Ureter (tissue), 1 donor: ENCODE measurements at places on chromosomes 2 and 18.

DNA sequence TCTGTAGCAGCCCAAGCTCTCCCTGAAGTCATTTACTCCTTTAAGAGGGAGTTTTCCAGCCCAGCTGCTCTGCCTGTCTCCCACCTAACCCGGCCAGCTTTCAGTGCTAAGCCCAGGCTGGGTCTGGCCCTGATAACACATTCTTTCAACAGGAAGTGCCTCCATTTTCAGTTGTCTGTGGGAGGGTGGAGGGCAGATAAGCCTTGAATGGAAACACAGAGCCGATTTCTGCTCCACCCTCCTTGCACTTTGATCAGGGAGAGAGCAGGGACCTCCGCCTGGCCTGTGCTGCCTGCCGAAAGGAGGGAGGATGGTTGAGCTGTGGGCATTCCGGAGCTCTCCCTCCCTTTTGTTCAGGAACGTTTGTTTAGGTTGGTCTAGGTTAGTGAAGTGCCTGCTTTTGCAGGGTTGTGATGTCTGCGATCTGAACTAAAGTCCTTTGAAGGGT is 24.8 kb downstream of the GATA6 start:
- DNase-seq = no peak

DNA sequence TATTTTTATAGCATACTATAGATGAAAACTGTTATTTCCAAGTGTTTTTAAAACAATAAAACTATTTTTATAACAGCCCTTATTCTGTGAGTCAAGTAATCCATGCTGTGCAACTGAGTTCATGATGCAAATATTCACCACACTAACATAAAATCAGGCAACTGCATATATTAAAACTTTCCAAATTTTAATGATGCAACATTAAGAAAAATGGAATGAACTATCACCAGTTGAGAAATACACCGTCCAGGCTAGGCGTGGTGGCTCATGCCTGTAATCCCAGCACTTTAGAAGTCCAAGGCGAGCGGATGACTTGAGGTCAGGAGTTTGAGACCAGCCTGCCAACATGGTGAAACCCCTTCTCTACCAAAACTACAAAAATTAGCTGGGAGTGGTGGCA is 114.5 kb downstream of the CDH2 start:
- DNase-seq = no peak

GRCh38 chr2:231321556-231322334 is 73.8 kb upstream of the B3GNT7 start:
- peak; percentile 44 for DNase-seq

DNA sequence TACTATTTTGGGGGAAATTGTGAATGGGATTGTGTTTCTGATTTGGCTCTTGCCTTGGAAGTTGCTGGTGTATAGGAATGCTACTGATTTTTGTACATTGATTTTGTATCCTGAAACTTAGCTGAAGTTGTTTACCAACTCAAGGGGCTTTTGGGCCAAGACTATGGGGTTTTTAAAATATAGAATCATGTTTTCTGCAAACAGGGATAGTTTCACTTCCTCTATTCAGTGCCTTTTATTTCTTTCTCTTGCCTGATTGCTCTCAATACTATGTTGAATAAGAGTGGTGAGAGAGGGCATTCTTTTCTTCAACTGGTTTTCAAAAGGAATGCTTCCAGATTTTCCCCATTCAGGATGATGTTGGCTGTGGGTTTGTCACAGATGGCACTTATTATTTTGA is 1383.8 kb upstream of the ACVR2A start:
- DNase-seq = no peak
